ENCODE measurements at places on chromosomes 7 and 10.
A peak's percentile ranks its signal among the peaks of the same experiment; 100 is the strongest.

GRCh38 chr7:17030559-17030958 is 148.8 kb upstream of the AGR3 start:
- peak; percentile 31 for DNase-seq

DNA sequence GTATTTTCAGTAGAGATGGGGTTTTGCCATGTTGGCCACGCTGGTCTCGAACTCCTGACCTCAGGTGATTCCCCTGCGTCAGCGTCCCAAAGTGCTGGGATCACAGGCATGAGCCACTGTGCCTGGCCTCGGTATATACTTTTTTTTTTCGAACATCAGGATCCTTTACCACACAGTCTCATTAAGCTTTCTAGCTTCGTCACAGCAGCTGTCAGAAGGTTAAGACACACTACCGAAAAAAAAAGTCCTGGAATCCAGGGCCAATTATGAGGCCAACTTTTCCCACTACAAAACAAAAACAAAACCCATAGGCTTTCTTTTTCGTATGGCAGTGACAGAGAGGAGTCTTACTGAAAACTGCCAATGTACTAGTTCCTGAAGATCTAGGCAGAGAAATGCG is 30.7 kb downstream of the ZC3HC1 start:
- no peak for DNase-seq

GRCh38 chr7:151721694-151722093 is 155.2 kb downstream of the PRKAG2 start:
- no peak for DNase-seq

- no peak for DNase-seq
These were observed 86.8 kb downstream of the C10orf90 start for GRCh38 chr10:126583552-126584200.

- DNase-seq: no peak
These were observed 39.6 kb upstream of the SLC16A12 start for GRCh38 chr10:89575031-89575430.

- peak; percentile 85 for DNase-seq
These were observed 90.9 kb upstream of the PIP4K2A start for GRCh38 chr10:22805304-22805703.

DNA sequence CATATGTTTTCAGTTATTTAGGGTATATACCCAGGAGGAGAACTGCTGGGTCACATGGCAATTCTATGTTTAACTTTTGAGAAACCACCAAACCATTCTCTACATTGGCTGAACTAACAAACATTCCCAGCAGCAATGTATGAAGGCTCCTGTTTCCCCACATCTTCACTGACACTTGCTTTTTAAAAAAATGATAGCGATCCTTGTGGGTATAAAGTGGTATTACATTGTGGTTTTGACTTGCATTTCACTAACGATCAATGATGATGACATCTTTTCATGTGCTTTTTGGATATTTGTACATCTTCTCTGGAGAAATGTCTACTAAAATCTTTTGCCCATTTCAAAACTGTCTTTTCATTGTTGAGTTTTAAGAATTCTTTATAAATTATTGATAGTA is 51.2 kb upstream of the ANAPC16 start:
- DNase-seq: no peak

- DNase-seq: no peak
These were observed 5.0 kb upstream of the CCM2 start for GRCh38 chr7:44994877-44995554.

DNA sequence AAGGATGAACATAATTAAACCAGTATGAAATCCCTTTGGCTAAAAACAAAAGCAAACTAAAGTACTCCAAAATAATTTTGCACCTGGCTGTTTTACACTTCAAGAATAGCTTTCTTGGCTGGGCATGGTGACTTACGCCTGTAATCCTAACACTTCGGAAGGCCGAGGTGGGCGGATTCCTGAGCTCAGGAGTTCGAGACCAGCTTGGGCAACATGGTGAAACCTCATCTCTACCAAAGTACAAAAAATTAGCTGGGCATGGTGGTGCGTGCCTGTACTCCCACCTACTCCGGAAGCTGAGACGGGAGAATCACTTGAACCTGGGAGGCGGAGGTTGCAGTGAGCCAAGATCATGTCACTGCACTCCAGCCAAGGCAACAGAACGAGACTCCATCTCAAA is 92.2 kb upstream of the AMPH start:
- no peak for DNase-seq

DNA sequence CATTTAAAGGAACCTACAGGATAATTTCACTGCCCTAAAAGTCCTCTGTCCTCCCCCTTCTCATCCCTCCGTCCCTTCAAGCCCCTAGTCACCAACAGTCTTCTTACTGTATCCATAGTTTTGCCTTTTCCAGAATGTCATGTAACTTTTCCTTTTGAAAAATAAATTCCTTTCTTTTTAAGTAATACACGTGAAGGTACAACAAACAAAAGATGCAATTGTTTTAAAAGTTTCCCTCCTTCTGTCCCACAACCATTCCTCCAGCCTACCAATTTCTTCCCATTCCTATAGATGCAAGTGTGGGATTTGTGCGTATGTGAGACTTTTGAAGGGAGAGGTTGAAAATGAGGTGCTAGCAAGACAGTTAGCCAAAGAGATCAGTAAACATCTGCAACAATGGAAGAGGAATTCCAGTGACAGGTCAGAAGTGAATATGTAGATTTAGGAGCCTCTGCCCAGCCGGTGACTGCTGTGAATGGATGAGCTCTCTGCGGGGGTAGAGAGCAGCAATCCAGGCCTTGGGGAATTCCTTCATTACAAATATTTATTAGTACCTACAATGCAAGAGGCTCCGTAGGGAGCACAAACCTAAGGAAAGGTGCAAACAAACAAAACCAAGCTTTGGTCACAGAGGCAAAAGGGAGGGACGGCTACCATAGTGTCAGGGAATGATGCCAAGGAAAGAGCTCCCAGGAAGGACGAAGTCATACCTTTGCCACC is 243.6 kb downstream of the SKIDA1 start:
- no peak for DNase-seq

DNA sequence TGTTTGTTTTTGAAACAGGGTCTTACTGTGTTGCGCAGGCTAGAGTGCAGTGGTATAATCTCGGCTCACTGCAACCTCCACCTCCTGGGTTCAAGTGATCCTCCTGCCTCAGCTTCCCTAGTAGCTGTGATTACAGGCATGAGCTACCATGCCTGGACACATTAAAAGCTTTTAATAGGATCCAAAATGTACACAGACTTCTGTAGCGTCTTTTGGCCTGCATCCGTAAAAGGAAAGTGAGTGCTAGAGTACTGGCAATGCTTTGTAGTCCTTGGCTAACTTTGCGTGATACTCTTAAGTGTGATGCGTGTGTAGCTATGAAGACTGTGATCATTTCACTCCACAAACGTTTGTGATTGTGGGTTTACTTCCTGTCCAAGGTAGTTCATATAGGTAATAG is 13.3 kb downstream of the ZRANB1 start:
- no peak for DNase-seq
